Hepatocyte (in vitro differentiated cells): ENCODE measurements at places on chromosomes 16 and 17. TPM values are rescaled to one million over a fixed set of nuclear protein-coding genes. Genes with fewer than 3 reads are reported as not detected.

Gene C16orf96
- 0.12 and 0.20 TPM in 2 replicates for total RNA-seq

Gene KRT36
- not detected in 2 replicates for total RNA-seq

Gene NOD2
- 0.12 and 0.13 TPM in 2 replicates for total RNA-seq

Gene CTRB2
- total RNA-seq = not detected in 2 replicates

Gene HBA1
- not detected in 2 replicates for total RNA-seq

Gene GJC1
- total RNA-seq = 9.2 and 11.4 TPM in 2 replicates

Gene SARM1
- total RNA-seq = 12.8 and 19.5 TPM in 2 replicates

Gene TMEM92
- 6.9 and 11.3 TPM in 2 replicates for total RNA-seq

Gene CD300A
- total RNA-seq = 0.20 and 1.1 TPM in 2 replicates

Gene RRN3
- total RNA-seq = 36.7 and 40.9 TPM in 2 replicates

Gene MT1H
- 2.1 TPM in 1 of 2 replicates, not detected in the other for total RNA-seq

Gene CDRT4
- total RNA-seq = 2.7 and 10.4 TPM in 2 replicates

Gene PPP1R27
- total RNA-seq = not detected in 2 replicates

Gene CIAPIN1
- 53.1 and 54.2 TPM in 2 replicates for total RNA-seq

- H3K4me1 ChIP-seq = peaks cover 4% of the 10 kb centered on the region
- peaks cover 41% of the 10 kb centered on the region for H3K27me3 ChIP-seq
- H3K36me3 ChIP-seq = no peaks in the 10 kb centered on the region
- H3K27ac ChIP-seq = peak within 1 kb of the TSS; percentile 34
- DNase-seq = peak; percentile 82
Observed at GRCh38 chr16:56625140-56625942, at the start of gene MT1E. Gene MT1E, plus strand, starts transcription at chr16:56625781. Its CDS starts 71 bp downstream, at chr16:56625852.

GRCh38 chr16:31223044-31223443, 6.1 kb upstream of the PYDC1 start:
- no peak overlapping the region for H3K4me3 ChIP-seq
- no peaks in the 10 kb centered on the region for H3K4me1 ChIP-seq
- peaks cover 16% of the 10 kb centered on the region for H3K27me3 ChIP-seq
- H3K27ac ChIP-seq = no peak overlapping the region
- no peak for DNase-seq

GRCh38 chr17:11705111-11705510, 106.8 kb downstream of the DNAH9 start:
- DNase-seq = peak; percentile 75
- H3K27me3 ChIP-seq = no peaks in the 10 kb centered on the region
- H3K4me1 ChIP-seq = peaks cover 5% of the 10 kb centered on the region
- no peak overlapping the region for H3K4me3 ChIP-seq
- peak overlapping the region; percentile 54 for H3K27ac ChIP-seq

DNA sequence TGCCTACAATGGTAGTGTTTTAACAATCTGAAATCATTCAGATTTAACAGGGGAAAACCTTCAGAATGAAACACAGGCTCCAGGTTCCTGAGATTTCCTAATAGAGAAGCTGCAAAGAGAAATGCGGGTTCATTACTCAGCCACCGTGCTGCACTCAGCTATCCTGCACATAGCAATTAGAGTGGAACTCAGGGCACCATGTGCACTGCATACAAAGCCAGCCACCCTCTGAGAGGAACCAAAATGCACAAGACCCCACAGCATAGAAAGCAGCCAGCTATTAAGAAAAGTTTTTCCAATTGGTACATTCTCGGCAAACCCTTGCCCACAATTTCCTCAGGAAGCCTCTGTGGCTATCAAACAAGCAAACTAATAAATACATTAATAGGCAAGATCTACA, 37.4 kb downstream of the TOM1L2 start:
- DNase-seq = no peak
- no peaks in the 10 kb centered on the region for H3K36me3 ChIP-seq
- peak overlapping the region; percentile 61 for H3K27ac ChIP-seq
- peaks cover 31% of the 10 kb centered on the region for H3K4me1 ChIP-seq
- no peak overlapping the region for H3K4me3 ChIP-seq
- no peaks in the 10 kb centered on the region for H3K27me3 ChIP-seq

- no peak overlapping the region for H3K27ac ChIP-seq
- no peak for DNase-seq
- H3K36me3 ChIP-seq = no peaks in the 10 kb centered on the region
- no peak overlapping the region for H3K4me3 ChIP-seq
- no peaks in the 10 kb centered on the region for H3K4me1 ChIP-seq
Observed at GRCh38 chr16:83201748-83202147, 575.0 kb downstream of the CDH13 start.

DNA sequence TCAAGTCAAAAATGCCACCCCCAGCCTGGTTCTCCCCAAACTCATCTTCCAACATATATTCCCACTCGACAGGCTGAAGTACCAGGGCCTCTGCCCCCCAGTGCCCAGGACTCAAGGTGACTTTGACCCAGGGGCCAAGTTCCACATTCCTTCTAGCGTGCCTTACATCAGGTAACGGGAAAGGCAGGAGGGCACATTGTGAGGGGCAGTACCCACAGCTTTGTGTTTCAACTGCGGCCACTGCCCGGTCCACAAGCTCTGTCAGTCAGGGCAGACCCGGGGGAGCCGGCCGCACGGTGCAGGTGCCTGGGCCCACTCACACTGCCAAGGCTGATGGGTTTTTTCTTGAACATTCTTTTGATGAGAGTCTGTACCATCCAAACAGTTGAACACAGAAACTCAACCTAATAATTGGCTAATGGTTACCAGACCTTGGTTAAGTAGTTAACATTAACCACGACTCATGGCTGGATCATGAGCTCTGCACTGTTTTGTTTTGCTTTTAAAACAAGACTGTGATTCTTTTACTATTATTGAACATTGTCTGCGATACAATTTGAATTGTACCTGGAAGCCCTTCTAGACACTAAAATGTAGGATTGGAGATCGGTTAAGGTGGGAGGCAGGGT, 17.6 kb downstream of the ACE start:
- no peak overlapping the region for H3K4me3 ChIP-seq
- H3K4me1 ChIP-seq = no peaks in the 10 kb centered on the region
- H3K27ac ChIP-seq = no peak overlapping the region
- no peaks in the 10 kb centered on the region for H3K27me3 ChIP-seq
- no peaks in the 10 kb centered on the region for H3K36me3 ChIP-seq

DNA sequence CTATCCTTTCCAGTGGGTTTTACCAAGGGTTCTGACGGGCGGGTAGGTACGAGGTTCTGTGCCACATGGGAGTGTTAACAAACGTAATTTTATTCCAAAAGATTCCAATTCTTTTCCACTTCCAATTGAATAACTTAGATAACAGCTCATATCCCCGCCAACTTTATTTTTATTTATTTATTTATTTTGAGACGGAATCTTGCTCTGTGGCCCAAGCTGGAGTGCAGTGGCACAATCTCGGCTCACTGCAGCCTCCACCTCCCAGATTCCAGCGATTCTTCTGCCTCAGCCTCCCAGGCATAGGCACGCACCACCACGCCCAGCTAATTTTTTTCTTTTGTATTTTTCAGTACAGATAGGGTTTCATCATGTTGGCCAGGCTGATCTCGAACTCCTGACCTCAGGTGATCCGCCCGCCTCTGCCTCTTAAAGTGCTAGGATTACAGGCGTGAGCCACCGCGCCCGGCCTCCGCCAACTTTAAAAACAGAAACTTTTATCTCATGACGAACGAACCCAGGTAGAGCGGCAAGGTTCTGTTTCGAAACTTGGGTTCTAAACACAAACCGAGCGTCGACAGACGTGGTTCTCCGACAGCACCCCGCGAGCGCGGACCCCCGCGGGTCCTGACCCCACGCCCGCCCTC, 613 bp downstream of the ECI1 start:
- peaks cover 14% of the 10 kb centered on the region for H3K4me1 ChIP-seq
- H3K36me3 ChIP-seq = no peaks in the 10 kb centered on the region
- H3K27me3 ChIP-seq = no peaks in the 10 kb centered on the region
- peak overlapping the region; percentile 91 for H3K27ac ChIP-seq

GRCh38 chr16:89103156-89103555, 9.5 kb downstream of the ACSF3 start:
- no peaks in the 10 kb centered on the region for H3K27me3 ChIP-seq
- peaks cover 18% of the 10 kb centered on the region for H3K4me1 ChIP-seq
- peak; percentile 81 for DNase-seq
- H3K4me3 ChIP-seq = no peak overlapping the region
- peak overlapping the region; percentile 92 for H3K27ac ChIP-seq

GRCh38 chr16:85948138-85948509, 49.2 kb downstream of the IRF8 start:
- H3K4me3 ChIP-seq = no peak overlapping the region
- no peaks in the 10 kb centered on the region for H3K27me3 ChIP-seq

GRCh38 chr17:69878661-69879060, 196.4 kb upstream of the KCNJ16 start:
- H3K4me3 ChIP-seq = no peak overlapping the region
- H3K27me3 ChIP-seq = no peaks in the 10 kb centered on the region
- no peaks in the 10 kb centered on the region for H3K36me3 ChIP-seq

DNA sequence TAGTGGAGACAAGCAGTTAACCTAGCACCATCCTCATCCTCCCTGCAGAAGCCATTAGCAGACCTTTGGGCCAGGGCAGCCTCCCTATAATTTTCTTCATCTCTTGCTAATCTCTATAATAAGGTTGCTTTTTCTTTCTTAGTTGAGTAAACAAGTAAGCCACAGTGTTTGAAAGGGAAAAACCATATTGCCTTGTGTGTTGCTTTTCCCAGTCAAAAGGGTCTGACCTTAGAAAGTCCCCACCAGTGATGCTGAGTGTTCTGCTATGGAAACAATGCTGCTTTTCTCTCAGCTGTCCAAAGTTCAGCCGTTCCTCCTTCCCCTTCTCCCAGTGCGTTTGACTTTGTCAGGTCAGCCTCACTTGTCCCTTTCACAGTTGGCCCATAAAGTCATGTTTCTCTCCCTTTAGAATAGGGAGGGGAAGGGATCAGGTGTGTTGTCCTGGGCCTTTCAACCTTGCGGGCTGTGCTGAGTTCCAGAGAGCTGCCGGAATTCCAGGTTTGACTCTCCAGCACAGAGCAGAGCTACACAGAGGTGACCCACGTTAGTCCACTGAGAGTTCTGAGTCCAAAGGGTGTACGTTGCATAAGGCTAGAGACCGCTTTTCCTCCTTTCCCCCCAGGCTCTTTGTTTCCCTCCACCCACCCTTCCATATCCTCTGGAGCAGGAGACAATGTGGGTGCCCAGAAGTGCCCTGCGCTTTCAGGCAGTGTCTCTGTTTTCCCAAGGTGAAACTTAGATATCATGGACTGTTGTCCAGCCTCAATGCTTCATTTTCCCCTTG, 15.9 kb upstream of the CLEC18C start:
- H3K4me1 ChIP-seq = peaks cover 14% of the 10 kb centered on the region
- no peaks in the 10 kb centered on the region for H3K27me3 ChIP-seq
- peak overlapping the region; percentile 38 for H3K27ac ChIP-seq

GRCh38 chr17:9371019-9371418, 204.6 kb downstream of the STX8 start:
- no peaks in the 10 kb centered on the region for H3K36me3 ChIP-seq
- no peak for DNase-seq
- H3K4me1 ChIP-seq = no peaks in the 10 kb centered on the region
- no peaks in the 10 kb centered on the region for H3K27me3 ChIP-seq

GRCh38 chr17:33562792-33563191, 269.7 kb upstream of the ASIC2 start:
- no peak overlapping the region for H3K4me3 ChIP-seq
- no peaks in the 10 kb centered on the region for H3K36me3 ChIP-seq
- no peaks in the 10 kb centered on the region for H3K27me3 ChIP-seq
- no peaks in the 10 kb centered on the region for H3K4me1 ChIP-seq

- no peak overlapping the region for H3K4me3 ChIP-seq
- no peaks in the 10 kb centered on the region for H3K27me3 ChIP-seq
- H3K27ac ChIP-seq = no peak overlapping the region
- H3K4me1 ChIP-seq = no peaks in the 10 kb centered on the region
- H3K36me3 ChIP-seq = no peaks in the 10 kb centered on the region
Observed at GRCh38 chr17:8859804-8860430, 7.6 kb downstream of the PIK3R6 start.
